ENCODE measurements at places on chromosomes 4 and X.

DNA sequence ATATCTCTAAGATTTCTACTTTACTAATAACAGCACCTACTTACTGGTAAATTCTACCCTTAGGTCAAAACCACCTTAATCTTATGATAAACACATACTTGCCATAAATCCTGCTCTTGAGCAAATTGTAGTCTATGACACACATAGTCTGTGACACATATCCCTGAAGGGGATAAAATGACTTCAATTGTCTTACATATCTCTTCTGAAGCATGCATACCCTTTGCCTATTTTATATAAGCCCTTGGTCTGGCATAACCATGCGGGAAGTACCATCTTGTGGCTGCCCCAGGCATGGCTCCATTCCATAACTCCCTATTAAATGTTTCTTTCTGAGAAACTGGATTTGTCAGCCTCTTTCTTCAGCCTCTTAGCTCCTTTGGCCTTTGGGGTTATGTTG is 248.9 kb downstream of the SLC7A11 start:
- DNase-seq, result no peak

GRCh38 chrX:9605484-9605883 is 140.6 kb downstream of the TBL1X start:
- no peak for DNase-seq

- no peak for DNase-seq
These were observed 449.7 kb downstream of the PCDH7 start for GRCh38 chr4:31169846-31170245.

DNA sequence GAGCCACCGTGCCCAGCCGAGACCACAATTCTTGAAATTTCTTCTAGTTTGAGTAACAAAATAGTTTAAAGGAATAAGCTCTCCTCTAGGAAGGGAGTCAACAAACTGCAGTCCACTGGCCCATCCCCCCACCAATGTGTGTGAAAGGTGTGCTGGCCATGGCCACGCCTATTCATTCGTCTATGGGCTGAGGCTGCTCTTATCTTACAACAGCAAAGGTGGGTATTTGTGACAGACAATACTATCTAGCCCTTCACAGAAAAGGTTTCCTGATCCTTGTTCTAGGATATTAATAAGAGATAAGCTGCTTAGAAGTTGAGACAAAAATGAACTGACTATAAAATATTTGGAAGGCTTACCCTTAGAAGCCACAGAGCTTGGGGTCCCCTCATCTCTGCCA is 41.2 kb downstream of the BEND2 start:
- DNase-seq, result no peak

GRCh38 chr4:23134331-23134730 is 441.6 kb downstream of the GBA3 start:
- DNase-seq, result no peak

DNA sequence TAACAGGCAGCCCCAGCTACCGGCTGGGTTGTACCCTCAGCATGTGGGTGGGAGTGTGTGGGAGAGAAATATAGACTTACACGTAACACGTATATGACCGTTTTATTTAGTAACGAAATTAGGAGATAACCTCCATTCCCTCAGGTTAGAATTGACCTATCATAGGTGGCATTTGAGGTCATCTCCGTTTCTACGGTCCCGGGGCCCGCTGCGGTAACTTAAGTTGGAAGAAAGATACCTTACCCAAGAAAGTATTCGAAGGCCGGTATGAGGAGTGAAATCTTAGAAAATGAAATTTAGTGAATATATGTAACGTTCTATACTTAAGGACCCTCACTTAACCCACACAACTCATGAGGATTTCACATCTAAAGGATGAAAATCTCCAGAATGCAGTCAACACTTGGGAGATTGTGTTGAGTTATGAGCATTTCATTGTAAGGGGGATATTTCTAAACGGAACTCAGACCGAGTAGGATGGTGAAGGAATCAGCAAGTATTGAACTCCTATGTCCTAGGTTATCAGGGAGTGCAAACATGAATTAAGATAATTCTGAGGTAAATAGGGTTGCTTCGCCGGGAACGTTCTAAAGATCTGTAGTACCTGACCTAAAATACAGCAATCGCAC is 891 bp downstream of the CISD2 start:
- no peak for DNase-seq

DNA sequence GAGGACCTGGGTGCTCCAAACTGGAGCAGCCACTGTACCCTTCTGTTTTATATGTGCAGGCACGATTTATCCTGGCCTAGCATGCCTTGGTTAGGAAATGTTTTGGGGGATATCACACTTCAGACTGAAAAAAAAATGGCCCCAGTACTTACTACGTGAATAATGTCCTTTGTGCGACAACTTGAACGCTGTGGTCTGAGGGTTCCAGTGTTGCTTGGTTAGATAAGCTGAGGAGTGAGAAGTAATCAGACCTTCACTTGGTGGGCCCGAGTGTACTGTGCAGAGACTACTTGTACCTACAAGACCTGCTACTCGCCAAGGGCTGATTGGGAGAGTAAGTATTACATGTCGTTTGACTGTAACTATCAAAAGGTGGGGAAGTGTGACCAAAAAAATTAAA is 678 bp downstream of the DNAAF6 start:
- DNase-seq, result no peak

DNA sequence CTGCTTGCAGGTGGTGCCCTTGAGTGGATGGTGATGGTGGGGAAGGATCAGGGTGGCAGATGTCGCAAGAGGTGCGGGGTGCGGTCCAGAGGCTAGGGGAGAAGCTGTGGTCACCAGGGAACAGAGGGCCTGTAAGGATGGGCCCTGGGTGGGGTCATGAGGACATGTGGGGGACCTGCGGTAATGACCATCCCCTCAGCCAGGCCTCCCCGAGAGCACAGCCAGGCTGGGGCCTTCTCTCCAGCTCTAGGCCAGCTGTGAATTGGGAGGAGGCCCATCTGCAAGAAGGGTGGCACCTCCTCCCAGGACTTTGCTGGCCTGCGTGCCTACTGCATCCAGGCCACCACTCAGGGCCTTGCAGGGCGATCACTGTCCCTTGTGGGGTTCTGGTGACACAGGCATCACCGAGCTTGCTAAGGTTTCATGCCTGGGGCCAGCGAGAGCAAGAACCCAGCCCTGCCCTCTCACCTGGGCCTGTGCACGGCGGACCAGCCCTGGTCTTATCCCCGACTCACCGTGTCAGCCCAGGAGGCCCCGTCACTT is 34.1 kb upstream of the MXD4 start:
- no peak for DNase-seq

DNA sequence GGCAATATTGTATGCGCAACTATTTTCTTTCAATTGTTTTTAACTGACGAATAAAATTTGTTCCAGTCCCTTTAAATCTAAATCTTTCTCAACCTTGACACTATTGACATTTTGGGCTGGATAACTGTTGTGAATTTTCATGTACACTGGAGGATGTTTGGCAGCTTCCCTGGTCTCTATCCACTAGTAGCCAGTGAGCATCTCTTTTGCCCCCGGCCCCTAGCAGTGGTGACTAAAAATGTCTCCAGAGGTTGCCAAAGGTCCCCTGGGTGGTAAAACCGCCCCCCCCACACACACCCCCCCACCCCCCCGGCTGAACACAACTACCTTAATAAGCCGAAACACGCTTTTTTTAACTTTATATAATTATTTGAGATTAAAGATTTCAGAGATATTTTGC is 514 bp downstream of the FANCB start:
- DNase-seq, result no peak

GRCh38 chr4:153426207-153426885 is 39.8 kb upstream of the TMEM131L start:
- DNase-seq, result no peak

- DNase-seq, result no peak
These were observed 52.7 kb downstream of the MSX1 start for GRCh38 chr4:4912155-4912554.

DNA sequence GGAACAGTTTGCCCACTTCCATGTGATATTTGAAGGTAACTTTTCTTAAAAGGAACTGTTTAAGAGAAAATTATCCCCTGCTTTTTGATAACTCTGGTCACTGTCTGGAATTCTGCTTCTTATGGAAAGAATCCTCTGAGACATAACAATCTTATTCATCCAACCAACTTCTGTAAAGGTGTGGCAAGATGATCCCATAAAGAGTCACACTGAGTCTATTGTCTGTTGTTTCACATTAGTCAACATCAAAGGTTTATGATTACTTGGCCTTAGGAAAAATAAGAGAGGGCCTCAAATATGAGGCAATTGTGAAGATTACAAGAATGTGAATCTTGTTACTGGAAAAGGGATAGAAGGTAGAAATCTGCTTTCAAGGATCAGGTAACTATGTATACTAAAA is 88.0 kb upstream of the MAGEB18 start:
- no peak for DNase-seq

GRCh38 chr4:83387012-83387411 is 52.4 kb upstream of the HPSE start:
- no peak for DNase-seq

DNA sequence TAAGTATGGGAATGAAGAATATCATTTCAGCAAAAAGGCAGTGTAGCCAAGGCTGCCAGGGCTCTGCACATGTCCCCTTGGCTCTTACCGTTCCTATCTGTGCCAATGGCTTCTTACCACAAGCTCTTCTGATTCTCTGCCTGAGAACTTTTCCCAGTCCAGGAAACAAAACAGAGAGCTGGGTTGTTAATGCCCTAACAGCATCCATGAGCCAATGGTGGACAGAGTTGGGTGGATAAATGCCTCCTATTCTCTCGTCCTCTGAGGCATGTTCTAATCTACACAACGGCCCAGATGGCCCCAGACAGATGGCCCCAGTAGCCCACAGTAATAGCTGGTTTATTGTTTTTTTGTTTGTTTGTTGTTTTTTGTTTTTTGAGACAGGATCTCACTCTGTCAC is 28.0 kb downstream of the SCD5 start:
- DNase-seq, result peak; percentile 46
